ENCODE measurements at places on chromosomes 1 and 21. TPM values are rescaled to one million over a fixed set of nuclear protein-coding genes. Genes with fewer than 3 reads are reported as not detected.

EPS8L3 gene
- not detected for total RNA-seq

EDN2 gene
- total RNA-seq: not detected

S100A14 gene
- 0.57 TPM for total RNA-seq

PRAMEF1 gene
- total RNA-seq: not detected

PTGER3 gene
- 0.08 TPM for total RNA-seq

MFAP2 gene
- 12.9 TPM for total RNA-seq

OLIG2 gene
- total RNA-seq: not detected

LPAR3 gene
- 6.3 TPM for total RNA-seq

LCE3B gene
- total RNA-seq: not detected

RAB3B gene
- 1.2 TPM for total RNA-seq

HRNR gene
- total RNA-seq: not detected

GBP5 gene
- total RNA-seq: 0.10 TPM

OPRD1 gene
- total RNA-seq: 5.4 TPM

ADAMTS5 gene
- total RNA-seq: 0.05 TPM

ZNF436 gene
- total RNA-seq: 16.0 TPM

MX2 gene
- total RNA-seq: 56.7 TPM

MSH4 gene
- total RNA-seq: 0.26 TPM

NCDN gene
- 64.1 TPM for total RNA-seq

PLOD1 gene
- 156 TPM for total RNA-seq

GJC2 gene
- total RNA-seq: 2.4 TPM

ACP6 gene
- total RNA-seq: 12.0 TPM

TMEM125 gene
- total RNA-seq: not detected

TCHHL1 gene
- not detected for total RNA-seq

SMCP gene
- not detected for total RNA-seq

C8B gene
- total RNA-seq: not detected

VHLL gene
- total RNA-seq: 0.28 TPM

NEGR1 gene
- total RNA-seq: 2.7 TPM

RBM8A gene
- 172 TPM for total RNA-seq

LMX1A gene
- total RNA-seq: not detected

SPOCD1 gene
- 0.54 TPM for total RNA-seq

S100A11 gene
- 474 TPM for total RNA-seq

FCRLA gene
- total RNA-seq: 0.15 TPM

COL24A1 gene
- total RNA-seq: 0.08 TPM

ZNF593OS gene
- total RNA-seq: not detected
